ENCODE measurements at places on chromosomes 3 and 15.

DNA sequence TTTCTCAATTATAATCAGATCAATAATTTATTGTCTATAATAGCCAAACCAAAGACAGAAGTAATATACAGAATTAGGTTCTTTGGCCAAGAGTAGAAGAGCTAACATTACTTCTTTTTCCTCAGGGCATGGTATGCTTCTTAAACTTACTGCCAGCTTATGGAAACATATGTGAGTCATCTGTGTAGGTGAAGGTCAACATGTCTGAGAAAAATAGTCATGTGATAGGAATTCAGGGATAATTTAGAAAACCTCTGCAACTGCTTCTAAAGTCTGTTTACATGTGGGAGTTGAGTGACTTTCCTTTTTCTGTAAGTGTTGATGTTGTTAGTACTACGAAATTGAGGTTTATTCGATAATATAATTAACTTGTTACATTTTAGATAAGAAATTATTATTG is 19.2 kb upstream of the MAP6D1 start:
- peak; percentile 95 for DNase-seq

DNA sequence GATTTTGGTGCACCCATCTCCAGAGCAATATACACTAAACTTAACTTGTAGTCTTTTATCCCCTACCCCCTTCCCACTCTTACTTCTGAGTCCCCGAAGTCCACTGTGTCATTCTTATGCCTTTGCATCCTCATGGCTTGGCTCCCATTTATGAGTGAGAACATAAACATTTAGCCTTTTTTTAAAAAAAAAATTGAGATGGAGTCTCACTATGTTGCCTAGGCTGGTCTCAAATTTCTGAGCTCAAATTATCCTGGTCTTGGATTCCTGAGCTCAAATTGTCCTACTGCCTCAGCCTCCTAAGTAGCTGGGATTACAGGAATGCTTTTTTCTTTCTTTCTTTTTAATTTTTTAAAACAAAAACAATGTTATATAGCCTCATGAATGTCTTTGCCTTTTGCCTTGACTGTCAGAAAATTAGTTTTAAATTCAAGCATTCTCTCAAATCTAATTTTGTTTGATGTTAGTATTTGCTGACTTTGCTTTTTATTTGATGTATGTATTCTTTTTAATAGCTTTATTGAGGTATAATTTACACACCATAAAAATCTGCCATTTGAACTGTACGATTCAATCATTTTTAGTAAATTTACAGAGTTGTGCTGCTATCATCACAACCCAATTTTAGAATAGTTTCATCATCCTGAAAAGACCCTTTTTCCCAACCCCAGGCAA is 46.9 kb downstream of the NFKBIZ start:
- no peak for DNase-seq

GRCh38 chr3:82020282-82020681 is 258.8 kb upstream of the GBE1 start:
- DNase-seq: peak; percentile 78

GRCh38 chr15:98560338-98560737 is 88.0 kb upstream of the IGF1R start:
- peak; percentile 98 for DNase-seq

DNA sequence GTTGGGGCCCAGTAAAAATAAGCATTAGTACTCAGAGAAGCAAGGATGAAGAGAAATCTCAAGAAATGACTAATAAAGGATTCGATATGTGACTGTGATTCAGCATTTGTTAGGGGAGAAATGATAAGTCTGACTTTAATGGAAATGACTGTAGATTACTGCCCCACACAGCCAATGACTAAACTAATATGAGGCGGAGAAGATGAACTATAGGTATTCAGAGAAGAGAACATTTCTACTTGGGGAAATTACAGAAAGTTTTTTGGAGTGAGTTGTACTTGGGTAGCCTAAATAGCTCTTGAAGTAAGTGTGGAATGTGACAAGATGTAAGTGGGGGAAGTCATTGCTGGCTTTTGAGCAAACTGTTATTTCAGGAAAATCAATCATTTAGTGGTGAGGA is 380.0 kb downstream of the PDCD6IP start:
- DNase-seq: no peak

DNA sequence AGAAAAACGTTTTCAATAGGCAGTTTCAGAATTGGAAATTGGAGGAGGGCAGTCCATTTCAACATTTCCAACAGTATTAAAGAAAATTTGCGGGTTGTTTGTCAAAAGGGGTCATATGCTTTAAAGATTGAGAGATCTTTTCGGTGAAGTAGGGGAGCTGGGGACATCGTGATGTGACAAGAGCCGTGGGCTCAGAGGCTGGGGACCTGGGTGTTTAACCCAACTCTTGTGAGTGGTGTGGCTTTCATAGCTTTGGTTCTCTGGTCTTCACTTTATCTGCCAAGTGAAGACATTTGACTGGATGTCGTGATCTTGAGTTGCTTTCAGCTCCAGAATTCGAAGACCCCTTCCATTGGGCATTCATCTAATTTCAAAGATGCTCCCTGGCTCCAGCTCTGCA is 133.2 kb downstream of the PGPEP1L start:
- DNase-seq: no peak

DNA sequence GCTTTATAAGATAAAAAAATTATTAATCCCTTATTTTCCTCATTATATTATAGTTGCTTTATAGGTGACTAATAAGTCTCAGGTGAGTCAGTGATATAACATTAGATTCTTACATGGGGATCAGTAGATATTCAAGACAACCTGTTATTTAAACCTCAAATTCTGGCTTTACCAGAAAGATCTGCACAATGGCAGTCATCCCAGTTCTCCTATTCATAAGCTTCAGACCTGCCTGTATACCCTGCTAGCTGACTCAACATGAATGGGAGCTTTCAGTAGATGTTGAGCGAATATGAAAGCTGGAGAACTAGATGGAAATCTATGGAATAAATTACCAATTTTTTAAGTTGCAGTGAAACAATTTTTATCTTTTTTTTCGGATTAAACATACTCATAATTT is 20.5 kb upstream of the CCDC54 start:
- DNase-seq: peak; percentile 59

DNA sequence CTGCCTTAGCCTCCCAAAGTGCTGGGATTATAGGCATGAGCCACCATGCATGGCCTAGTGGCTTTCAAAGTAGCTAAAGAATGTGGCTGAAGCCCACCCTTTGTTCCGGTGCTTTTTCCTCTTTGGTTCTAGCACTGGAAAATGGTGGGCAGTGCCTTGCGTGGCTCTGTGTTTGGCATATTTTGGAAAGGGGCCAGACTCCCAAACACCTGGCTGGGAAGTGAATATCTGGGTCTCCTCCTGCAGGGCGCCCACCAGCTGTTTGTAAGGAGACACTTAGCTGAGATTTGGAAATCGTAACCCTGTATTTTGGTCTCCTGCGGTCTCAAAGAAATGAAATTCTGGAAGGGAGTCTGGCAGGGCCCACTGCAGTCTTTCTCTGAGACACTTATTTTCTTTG is 336.4 kb downstream of the IL20RB start:
- no peak for DNase-seq

DNA sequence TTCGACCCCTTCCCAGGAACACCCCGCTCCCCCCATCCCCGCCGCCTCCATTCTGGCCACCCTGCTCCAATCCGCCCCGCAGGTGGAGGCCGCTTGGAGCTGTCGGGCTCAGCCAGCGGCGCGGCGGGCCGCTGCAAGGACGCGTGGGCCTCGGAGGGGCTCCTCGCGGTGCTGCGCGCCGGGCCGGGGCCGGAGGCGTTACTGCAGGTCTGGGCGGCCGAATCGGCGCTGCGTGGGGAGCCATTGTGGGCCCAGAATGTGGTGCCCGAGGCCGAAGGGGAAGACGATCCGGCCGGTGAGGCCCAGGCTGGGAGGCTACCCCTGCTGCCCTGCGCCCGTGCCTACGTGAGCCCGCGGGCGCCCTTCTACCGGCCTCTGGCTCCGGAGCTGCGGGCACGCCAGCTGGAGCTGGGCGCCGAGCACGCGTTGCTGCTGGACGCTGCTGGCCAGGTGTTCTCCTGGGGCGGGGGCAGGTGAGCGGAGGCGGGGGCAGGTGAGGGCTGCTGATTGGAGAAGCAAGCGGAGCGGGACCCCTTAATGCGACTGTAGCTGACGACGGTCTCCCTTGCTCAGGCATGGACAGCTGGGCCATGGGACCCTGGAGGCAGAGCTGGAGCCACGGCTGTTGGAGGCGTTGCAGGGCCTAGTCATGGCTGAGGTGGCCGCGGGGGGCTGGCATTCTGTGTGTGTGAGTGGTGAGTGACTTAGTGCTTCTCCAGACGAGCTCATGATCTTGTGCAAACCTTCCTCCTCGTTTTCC is 2.5 kb downstream of the RCCD1 start:
- DNase-seq: no peak

- peak; percentile 92 for DNase-seq
Observed at GRCh38 chr3:108001457-108001856, 89.4 kb downstream of the CD47 start.

DNA sequence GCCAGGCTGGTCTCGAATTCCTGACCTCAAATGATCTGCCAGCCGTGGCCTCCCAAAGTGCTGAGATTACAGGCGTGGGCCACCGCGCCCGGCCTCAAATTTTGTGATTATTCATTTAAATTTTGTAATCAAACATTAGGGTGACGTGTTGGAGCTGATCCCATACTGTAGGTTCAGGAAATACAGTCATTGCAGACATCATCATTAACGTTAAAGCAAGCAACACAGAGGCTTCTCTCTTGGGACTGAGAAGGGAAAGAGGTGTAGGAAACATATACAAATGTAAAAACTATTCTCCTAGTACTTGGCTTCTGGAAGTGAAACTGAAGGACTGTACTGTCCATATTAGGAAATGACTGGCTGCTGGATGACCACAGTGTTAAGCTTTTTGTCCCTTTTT is 11.1 kb upstream of the ARID3B start:
- DNase-seq: peak; percentile 90

GRCh38 chr15:70140025-70140542 is 42.4 kb upstream of the TLE3 start:
- no peak for DNase-seq

GRCh38 chr3:115397433-115397832 is 225.9 kb upstream of the GAP43 start:
- DNase-seq: no peak

- DNase-seq: peak; percentile 55
Observed at GRCh38 chr3:99686955-99687612, 48.7 kb downstream of the COL8A1 start.

DNA sequence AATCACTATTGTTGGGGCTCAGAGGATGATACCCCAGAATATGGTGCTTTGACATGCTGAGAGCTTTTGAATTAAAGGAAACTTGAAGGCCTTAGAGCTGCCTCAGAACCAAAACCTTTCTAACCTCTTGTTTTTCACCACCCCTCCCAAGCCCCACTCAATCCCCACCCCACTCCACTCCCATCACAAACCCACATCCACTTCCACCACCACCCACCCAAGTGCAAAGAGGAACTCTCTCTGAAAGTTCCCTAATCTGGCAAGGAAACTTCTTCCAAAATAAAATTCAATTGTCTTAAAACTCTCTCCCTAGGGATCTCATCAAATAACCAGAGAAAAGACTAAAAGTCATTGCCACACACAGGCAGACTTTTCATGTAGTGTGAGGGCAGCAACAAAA is 301.2 kb upstream of the ARHGEF26 start:
- DNase-seq: no peak

DNA sequence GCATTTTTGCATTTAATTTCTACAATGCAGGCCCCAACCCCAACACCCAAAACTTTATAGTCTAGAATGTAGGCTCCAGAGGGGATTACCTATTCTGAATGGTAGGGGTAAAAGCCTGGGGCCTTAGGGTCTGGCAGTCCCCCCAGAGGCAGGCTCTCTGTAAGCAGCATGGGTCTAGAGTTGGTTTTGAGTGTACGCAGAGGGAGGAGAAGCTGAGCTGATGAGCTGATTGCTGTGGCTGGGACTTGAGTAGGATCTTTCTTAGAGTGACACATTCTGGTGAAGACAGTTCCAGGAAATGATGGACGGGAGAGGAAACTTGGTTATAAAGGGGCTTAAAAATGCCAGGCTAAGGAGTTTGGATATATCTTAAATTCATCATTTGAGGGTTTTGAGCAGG is 2.1 kb downstream of the LPP start:
- no peak for DNase-seq

DNA sequence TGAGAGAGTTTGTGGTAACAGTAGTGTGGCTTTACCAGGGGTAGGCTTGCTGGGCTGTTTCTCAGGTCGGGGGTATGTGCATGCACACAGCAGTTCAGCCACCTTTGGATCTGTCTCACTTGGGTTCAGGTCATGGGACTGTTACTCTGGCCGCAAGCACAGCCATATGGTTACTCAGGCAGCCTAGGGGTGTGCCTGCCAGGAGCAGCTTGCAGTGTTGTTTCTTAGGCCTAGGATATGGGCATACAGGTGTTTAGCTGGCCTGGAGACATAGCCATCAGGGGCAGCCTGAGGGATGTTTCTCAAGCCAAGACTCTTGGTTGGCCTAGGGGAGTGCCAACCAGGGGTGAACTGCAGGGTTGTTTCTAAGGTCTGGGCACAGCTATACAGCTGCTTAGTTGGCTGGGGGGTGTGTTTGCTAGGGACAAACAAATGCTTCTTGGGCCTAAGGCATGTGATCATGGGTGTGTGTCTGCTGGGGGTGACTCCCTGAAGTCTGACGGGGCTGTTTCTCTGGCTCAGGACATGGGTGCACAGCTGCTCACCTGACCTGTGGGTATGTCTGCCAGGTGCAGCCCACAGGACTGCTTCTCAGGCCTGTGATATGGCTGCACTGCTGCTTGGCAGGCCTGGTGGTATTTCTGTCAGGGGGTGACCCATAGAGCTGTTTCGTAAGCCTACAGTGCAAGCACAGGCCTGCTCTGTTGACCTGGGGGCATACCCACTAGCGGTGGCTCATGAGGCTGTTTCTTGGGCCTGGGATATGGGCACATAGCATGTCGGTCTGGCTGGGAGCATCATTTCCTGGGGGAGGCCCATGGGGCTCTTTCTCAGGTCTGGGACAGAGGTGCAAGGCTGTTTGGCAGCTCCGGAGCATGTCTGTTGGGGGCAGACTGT is 168.0 kb upstream of the THRB start:
- peak; percentile 46 for DNase-seq

DNA sequence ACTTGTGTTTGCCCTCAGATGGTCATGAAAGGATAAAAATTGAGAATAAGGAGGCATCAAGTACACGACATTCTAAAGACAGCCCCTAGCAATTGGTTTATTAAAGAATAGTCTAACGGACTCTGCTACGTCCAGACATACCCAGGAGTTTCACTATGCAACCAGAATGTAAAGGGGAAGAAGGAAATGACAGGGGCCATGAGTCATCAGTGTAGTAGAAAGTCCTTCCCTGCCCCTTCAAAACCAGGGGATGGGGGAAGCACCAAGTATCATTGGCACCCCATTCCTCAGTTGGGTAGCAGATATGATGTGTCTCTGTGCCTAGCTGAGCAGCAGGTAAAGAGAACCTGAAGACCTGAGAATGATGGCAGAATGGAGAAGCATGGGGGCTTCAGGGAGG is 367.4 kb downstream of the IL20RB start:
- no peak for DNase-seq

Data from bronchial epithelial cell (primary cell).